ENCODE measurements at places on chromosomes 5 and 9.

GRCh38 chr5:167947306-167947705 lies 344.1 kb upstream of the WWC1 start:
- no peak for DNase-seq

DNA sequence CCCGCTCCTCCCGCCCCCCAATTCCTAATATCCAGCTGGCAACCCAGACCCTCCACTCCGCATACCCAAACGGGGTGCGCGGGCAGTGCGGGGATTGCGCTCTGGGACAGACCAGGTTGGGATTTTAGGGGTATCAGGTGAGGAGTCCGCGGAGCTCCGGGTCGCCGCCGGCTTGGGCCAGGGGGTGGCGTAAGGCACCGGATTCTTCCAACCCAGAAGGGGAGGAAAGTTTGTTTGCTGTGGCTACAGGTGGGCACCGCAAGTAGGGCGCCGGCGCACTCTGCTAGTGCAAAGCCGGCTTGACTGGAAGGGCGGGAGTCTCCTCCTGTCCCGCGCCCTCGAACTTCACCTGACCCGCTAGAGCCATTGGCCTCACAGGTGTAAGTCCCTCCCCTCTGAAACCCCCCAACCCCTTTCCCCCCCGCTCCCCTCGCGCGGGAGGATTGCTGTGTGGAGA lies 709 bp downstream of the IQGAP2 start:
- DNase-seq: no peak

DNA sequence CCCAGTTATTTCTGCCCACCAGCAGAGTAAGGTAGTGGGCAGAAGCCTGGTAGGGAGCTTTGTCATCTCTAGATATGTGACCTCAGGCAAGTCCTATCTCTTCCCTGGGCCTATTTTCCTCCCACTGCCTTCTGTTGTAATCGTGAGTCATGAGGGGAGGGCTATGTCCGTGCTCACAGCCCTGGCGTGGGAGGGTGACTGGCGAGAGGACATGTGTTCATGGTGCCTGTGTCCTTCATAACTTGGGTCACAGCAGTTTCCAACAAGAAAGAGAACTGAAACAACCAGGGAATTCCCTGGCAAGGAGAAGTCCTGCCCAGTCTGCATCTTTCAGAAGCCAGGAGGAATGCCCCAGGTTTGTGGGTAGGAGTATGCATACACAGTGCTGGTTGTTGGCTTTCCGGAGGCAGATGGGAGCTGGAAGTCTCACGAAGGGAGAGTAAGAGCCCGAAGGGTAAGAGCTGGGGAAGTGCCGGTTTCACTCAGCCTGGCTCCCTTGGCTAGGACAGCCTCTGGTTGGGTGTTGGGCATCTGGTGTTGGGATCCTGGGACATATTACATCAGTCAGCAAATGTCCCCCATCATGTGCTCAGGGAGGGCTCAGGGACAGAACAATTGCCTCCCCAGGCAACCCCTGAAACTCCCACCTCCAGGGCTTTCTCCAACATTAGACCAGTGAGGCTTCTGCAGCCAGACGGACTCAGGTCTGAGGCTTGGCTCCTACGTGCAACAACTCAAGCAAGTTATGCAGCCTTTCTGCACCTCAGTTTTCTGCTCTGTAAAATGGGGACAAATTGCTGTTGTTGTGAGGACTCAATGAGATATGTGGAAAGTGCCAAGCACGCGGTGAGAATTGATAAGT lies 4.3 kb upstream of the TIFAB start:
- DNase-seq: peak; percentile 26

DNA sequence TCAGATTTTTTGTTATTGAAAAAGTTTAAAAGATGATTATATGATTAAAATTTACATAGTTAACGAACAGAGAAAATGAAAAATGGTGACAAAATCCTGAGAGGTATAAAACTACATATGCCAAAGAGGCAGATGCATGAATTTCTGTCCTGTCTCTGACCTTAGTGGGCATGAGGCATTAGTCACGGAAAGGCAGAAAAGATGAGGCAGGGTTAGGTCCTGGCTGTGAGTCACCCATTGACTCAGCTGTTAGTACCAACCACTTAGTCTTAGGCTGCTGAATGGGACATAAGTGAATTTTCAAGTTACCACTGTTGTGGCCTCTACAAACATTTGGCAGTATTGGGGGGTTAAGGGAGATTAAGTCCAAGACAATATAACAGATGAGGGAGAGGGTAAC lies 33.1 kb downstream of the RASA1 start:
- peak; percentile 50 for DNase-seq

GRCh38 chr9:37004424-37004935 lies 29.6 kb downstream of the PAX5 start:
- DNase-seq: no peak

- DNase-seq: no peak
These were observed 13.7 kb downstream of the OR1J1 start for GRCh38 chr9:122463828-122464632.

DNA sequence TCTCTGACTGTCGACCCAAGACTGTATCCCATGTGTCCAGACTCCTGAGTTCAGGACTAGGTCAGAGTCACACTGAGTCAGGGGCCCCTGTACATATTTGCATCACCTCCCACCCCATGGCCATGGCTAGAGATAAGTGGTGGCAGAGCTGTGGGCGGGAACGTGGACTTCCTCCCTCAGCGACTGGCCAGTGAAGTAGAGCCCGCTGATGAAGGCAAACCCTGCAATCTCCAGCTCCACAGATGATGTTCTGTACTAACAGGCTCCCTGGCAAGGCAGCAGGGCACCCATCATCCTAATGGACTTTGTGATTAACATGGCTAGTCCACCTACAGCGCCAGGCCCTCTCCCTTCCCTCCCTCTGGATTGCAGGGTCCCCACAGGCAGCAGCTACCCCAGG lies 110.5 kb upstream of the LRRTM2 start:
- DNase-seq: no peak

- DNase-seq: no peak
These were observed 467.6 kb downstream of the ARHGEF28 start for GRCh38 chr5:74093561-74093960.

GRCh38 chr5:133494232-133494922 lies 118.0 kb downstream of the FSTL4 start:
- no peak for DNase-seq

DNA sequence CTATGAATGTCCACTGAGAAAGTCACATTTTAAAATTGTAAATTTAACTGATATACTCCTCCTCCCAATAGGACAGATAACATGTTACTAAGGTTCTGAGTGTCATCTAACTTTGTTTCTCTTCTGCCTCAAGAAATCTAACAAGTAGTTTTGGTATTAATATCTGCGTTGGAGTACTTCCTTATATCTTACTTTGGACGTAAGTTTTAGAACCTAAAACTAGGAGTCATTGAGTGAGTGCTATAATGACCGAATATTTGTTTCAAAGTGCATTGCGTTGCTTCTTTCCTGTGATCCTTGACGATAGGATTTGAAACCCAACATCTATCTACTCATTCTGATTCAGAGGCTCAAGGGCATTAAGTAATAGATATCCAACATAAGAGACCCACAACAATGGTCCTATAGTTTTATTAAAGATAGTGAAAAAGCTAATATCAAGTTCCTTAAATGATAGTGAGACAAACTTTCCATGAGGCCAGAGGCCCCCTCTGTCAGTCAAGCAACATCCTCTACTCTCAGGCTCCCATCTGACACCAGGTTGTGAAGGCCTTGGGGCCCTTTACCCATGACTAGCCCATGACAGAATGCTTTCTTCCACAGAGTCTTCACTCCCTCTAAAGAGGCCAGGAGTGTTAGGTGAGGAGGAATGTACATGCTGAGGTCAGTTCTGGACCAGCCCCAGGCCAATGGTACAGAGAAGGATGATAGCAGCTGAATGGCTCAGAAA lies 45.3 kb upstream of the MAP3K1 start:
- DNase-seq: no peak

- no peak for DNase-seq
These were observed at the start of gene LMX1B for GRCh38 chr9:126613651-126614050. Gene LMX1B, plus strand, starts transcription at chr9:126613928. Its CDS starts 522 bp downstream, at chr9:126614450.

DNA sequence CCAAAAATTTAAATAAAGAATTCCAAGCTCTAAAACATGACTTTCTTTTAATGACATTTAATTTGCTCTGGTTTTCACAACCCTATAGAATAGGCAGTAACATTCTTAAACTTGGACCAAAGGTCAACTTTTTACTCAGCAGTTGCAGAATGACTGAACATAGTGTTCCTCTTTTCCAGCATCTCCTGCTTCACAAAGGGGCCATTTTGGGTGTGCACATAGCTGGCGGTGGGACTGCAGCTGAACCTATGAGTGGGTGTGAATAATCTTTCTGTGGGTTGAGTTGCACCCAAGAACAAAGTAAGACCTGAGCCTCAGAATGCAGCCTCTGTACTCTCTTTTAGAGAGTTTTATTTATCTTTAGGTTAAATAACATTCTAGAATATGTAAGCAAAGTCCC lies 96.9 kb upstream of the HAPLN1 start:
- no peak for DNase-seq

DNA sequence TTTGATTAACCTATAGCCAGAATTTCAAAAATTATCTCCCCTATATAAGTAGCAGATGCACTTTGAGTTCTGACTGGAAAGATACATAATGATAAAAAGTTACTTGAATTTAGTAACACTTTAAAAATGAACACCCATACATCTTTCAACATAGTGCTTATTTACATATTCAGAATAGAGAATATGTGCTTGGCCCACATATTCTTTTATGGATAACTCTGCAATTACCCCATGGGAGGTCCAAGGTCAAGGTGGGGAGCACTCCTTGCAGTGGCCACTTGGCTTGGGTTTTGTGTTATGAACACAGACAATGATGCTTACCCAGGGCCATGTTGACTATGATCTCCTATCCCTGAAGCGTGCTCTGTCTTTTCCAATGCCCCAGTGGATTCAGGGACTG lies 169.3 kb downstream of the CDC42SE2 start:
- no peak for DNase-seq

DNA sequence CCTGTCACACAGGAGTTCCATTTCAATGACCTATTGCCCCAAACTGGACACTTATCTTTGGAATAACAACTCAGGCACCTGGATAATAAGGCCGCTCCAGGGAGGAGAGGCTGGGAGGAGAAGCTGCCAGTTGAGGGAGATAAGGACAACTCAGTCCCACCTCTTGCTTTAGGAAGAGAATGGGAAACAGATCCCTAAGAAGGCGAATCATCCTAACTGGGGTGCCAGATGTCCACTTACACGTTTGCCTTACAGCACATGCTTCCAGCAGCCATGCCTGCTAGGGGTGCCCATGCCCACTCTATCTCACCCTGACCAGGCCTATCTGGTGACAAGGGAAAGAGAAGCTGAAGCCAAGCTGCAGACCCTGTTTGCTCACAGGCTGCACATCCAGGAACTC lies 6.5 kb downstream of the HK3 start:
- DNase-seq: no peak

- DNase-seq: no peak
These were observed 301.1 kb upstream of the PTGER4 start for GRCh38 chr5:40378396-40379177.

DNA sequence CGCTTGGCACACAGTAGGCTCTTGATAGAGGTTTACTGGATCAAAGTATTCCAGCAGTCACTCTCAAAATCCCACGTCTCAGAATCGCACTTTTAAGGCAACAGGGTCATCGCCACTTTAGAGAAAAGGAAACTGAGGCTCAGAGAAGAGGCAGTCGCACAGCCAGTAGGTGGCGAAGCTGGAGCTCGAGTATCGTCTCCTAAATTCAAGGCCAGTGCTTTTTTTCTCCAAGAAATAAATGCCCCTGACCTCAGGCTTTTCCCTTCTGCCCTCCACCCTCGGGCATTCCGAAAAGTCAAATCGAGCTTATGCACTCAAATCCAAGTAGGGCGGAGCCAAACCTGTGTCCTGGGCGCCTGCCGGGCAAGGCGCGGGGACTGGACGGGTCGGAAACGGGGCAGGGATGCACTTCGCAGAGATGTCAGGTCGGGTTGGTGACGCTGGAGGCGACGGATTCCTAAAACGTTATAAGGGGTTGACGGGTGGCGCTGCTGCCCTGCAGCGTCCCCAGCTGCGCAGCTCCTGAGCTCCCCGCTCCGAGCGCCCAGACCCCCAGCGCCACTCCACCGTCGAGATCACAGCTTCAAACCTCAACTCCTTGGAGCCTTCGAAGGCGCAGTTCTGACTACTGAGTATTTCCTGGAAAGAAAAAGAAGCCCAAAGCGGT lies 4.7 kb upstream of the FOXB2 start:
- DNase-seq: no peak

DNA sequence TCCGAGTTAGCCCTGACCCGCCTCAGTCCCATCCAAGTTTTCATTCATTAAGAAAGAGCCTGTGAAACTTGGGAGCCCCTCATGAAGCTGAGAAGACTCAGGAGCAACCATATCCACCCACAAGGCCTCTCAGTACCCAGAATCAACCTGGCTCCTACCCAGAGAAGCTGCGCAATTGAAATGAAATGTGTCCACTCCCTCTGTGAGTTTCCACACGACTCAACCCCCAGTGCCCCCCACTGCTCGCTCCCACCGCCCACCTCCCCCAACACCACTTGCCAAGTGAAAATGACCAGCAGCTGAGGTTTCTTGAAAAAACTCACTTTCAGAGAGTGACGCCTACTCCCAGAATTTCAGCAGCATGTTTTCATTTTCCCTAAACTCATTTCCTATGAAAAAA lies 104.6 kb downstream of the CDK5RAP2 start:
- DNase-seq: no peak

- no peak for DNase-seq
These were observed 5.5 kb downstream of the TTLL11 start for GRCh38 chr9:122087406-122088200.

GRCh38 chr5:168530621-168531150 lies 1.6 kb downstream of the FBLL1 start:
- DNase-seq: no peak

- DNase-seq: no peak
These were observed 450.0 kb downstream of the RASEF start for GRCh38 chr9:82612942-82613341.

GRCh38 chr5:141920771-141921170 lies 2.9 kb upstream of the DELE1 start:
- no peak for DNase-seq

DNA sequence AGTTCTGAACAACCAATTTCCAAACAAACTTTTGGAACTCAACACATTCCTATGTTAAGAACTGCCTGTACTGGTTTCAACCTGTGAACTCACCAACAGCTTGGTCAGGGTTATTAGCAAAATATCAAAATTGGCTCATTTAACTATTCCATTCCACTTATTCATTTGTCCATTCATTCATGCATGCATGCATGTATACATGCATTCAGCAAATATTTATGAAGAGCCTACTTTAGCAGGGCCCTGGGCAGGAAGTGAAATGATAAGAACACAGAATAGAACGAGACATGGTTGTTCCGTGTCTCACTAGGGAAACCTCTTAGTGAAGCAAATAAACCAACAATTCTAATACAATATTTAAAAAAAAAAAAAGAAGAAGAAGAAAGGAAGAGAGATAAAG lies 107.4 kb downstream of the GLIS3 start:
- DNase-seq: no peak

DNA sequence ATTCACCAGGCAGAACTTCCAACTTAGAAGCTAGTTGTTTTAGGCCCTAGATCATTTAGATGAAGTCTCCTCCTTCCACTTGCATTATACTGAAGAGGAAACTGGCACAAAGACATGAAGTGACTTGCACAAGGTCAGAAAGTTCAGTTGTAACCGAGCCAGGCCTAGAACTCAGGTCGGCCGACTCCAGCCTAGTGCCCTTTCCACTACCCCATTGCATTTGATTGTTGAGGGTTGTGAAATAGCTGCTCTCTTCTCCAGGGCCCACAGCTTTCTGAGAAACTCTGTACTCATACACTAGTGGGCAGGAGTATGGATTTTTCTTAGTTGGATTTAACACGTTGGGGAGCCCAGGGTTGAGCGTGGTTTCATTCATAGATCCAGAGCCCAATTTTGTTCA lies 5.6 kb downstream of the ZNF462 start:
- no peak for DNase-seq

- no peak for DNase-seq
These were observed 555.2 kb downstream of the ACTL7B start for GRCh38 chr9:108300306-108301287.

GRCh38 chr5:66843065-66843464 lies 246.9 kb downstream of the MAST4 start:
- no peak for DNase-seq

Measured in T1000 (cell line).